ENCODE measurements at places on chromosomes 6 and 20.

GRCh38 chr6:113089056-113089455 is 741.9 kb downstream of the RFPL4B start:
- DNase-seq, result no peak

- DNase-seq, result peak; percentile 88
Measured at GRCh38 chr6:44489910-44490604, 102.6 kb downstream of the CDC5L start.

DNA sequence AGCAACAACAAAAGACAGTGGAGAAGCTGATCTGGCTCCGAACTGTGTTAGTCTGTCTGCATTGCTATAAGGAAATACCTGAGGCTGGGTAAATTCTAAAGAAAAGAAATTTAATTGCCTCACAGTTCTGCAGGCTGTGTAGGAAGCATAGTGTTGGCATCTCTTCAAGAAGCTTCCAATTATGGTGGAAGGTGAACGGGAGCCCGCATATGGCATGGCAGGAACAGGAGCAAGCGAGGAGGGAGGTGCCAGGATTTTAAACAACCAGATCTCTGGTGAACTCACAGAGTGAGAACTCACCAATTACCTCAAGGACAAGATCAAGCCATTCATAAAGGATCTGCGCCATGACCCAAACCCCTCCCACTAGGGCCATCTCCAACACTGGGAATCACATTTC is 293.5 kb downstream of the SMOC2 start:
- no peak for DNase-seq

GRCh38 chr6:157258878-157259277 is 64.4 kb downstream of the TMEM242 start:
- no peak for DNase-seq

GRCh38 chr6:149453597-149454345 is 31.0 kb downstream of the ZC3H12D start:
- no peak for DNase-seq

- no peak for DNase-seq
Measured at GRCh38 chr20:16005915-16006493, 567.2 kb downstream of the KIF16B start.

GRCh38 chr20:45583502-45583901 is 4.4 kb upstream of the WFDC8 start:
- no peak for DNase-seq

DNA sequence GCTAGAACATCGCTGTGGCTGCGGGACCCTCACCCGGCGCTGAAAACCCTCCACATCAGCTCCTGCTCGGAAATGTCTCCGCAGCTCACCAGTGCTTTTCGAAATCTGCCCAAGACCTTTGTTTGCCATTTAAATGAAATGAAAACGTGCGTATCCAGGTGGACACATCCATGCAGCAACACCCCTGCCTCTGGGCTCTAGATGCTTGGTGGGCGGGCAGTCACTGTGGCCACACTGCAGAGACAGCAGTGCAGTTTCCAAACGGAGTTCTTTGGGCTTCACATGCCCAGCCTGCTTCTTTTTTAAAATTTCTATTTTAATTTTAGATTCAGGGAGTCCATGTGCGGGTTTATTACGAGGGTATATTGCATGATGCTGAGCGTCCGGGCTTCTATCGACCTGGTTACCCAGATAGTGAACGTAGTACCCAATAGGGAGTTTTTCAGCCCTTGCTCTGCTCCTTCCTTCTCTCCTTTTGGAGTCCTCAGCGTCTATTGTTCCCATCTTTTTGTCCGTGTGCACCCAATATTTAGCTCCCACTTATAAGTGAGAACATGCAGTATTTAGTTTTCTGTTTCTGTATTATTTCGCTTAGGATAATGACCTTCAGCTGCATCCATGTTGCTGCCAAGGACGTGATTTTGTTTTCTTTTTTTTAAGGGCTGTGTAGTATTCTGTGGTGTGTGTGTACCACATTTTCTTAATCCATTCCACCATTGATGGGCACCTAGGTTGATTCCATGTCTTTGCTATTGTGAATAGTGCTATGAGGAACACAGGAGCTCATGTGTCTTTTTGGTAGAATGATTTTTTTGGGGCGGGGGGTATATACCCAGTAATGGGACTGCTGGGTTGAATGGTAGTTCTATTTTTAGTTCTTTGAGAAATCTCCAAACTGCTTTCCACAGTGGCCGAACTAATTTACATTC is 4.8 kb upstream of the TUBB2B start:
- no peak for DNase-seq

- DNase-seq, result no peak
Measured at GRCh38 chr20:9927224-9927623, 88.3 kb upstream of the PAK5 start.

DNA sequence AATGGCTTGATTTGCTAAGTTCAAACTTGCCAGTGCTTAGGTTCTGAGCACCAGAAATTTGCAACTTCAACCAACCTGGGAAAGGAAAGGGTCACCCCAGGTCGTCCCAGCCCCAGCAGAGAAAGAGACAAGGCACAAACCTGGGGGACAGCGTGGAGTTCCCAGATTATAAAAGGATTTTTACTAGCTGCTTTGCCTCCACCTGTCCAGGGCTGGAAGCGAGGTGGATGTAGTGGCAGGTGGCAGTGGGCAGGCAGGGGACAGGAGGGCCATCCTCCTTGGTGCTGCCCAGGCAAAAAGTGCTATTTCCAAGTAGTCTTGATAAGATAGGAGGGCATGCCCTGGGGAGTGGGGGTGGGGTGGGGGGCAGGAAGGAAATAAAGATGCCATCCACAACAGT is 4.9 kb downstream of the PAX1 start:
- DNase-seq, result no peak

- no peak for DNase-seq
Measured at GRCh38 chr20:17985388-17986018, 16.7 kb downstream of the MGME1 start.

- DNase-seq, result no peak
Measured at GRCh38 chr6:128617285-128617684, 96.9 kb upstream of the PTPRK start.

- no peak for DNase-seq
Measured at GRCh38 chr20:36849333-36850065, 26.4 kb upstream of the TLDC2 start.

DNA sequence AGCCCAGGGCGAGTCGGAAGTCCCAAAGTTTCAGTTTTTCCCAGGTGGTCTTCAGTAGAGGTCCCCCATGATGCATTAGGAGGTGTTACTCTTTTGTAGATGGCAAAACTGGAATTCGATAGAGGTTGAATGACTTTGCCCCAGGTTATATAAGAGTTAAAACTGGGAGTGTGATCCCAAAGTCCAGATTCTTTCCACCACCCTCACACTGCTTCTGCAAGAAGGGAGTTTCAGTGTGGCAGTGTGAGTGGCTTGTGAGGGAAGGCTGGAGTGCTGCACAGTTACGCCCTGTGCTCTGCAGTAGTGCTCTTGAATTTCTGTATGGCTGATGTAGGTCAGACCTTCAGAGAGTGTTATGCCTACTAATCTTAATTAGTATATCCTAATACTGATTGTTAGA is 29.8 kb downstream of the NDUFAF5 start:
- no peak for DNase-seq

DNA sequence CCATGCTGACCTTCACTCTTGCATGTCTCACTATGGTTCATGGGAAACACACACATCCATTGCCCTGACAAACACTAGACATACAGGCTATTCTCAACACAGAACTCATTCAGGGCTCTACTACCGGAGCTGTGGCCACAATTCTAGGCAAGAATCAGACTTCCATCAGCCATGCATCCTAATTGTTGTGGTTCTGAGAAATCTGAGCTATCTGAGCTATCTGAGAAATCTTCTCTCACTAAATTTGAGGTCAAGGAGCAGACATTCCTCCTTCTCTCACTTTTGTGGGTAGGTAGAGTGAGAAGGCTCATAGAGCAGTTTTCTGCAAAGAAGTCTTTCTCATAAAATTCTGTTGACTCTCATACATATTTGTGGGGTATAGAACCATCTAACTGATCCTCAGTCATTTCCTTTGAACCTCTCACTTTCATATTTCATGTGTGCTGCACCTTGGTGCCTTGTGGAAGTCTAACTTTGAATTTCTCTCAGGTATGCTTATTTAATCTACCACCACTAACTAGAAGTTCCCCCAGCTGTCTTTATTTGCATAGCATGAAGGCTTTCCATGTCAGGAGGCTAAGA is 43.6 kb downstream of the ADGRF1 start:
- DNase-seq, result no peak

DNA sequence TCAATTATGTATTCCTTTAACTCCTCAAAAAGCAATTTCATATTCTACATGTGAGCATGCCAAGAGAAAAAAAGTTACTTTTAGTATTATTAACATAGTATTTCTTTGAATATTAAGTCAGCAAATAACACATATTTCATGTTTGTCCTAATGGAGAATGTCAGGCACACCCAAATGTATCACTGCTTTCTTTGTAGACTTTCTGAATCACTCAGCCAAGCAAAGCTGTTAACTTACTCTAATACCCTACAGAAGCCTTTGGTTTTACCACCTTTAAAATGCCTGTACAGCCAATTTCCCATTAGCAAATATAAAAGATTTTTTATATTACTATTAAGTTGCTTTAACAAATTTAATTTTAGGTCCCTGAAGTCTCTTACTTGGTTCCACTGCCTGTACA is 23.8 kb downstream of the FRK start:
- DNase-seq, result no peak

DNA sequence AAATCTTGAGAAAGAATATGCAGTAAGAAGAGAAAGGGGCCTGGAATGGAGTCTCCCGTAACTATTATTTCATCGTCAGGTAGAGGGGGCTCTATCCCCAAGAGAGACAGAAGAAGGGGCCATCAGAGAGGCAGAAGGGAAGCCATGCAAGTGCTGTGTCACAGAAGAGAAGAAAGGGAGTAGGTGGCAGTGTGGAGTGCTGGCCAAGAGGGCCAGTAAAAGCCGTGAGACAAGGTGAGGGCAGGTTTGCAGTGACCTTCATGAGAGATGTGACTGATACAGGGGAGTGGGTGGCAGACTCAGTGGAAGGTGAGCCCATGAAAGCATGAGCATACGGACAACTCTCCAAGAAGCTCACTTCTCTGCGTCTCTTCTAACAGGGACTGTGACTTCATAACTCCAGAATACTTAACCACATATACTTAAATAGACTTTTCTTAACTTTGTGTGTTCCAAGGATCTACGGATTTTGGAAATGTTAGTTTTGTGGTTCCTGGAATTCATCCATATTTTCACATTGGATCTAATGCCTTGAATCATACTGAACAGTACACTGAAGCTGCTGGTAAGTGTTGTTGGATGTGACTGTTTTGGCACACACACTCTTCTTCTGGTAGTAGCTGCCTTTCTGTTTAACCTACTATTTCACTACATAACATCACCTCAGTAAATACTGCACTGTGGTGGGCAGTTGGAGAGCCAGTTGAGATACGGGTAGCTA is 15.6 kb downstream of the PM20D2 start:
- no peak for DNase-seq

DNA sequence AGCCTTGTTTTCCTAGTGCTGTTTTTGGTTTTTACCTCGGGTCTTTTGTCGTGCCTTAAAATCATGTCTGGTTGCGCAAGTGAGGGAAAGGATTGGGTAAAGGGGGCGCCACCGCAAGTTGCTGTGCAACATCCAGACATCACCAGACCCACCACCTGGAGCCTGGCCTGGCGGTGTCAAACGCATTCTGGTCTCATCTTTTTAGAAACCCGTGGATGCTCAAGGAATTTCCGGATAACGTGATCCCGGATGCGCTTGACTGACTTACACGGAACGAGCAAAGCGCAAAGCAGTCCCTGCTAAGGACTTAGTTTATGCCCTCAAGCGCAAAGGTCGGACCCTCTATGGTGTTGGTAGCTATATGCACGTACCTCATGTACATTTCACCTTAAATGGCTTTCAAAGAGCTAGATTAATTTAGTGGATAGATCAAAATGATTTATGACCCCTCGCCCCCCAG is 105.2 kb downstream of the OR2B2 start:
- no peak for DNase-seq

GRCh38 chr20:2739042-2739398 is 46.4 kb downstream of the EBF4 start:
- DNase-seq, result no peak

GRCh38 chr6:20879526-20879925 is 345.3 kb downstream of the CDKAL1 start:
- DNase-seq, result no peak

- DNase-seq, result no peak
Measured at GRCh38 chr6:56241124-56241802, 6.1 kb downstream of the COL21A1 start.

DNA sequence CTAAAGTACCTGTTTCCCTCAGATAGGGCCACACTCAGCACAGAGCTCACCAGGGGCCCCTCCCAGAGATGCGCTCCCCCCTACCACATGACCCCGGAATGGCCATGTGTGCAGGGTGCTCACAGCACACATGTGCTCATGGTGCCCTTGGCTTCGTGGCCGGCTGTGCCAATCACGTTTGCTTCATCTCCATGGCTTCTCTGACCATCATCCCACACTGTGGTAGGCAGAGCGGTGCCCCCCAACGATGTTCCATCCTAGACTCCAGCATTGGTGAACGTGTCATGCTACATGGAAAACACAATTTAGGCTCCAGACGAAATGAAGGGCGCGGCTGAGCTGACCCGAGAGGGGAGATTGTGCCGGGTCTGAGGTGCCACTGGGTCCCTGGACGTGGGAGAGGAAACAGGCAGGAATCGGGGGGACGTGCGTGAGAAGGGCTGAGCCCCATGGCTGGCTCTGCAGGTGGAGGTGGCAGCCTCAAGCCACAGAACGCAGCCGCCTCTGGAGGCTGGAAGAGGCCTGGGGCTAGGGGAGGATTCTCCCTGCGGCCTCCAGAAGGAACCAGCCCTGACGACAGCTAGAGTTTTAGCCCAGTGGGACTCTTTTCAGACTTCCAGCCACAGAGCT is 126.5 kb downstream of the DLL1 start:
- DNase-seq, result no peak

GRCh38 chr20:16556301-16556700 is 16.9 kb downstream of the KIF16B start:
- no peak for DNase-seq

DNA sequence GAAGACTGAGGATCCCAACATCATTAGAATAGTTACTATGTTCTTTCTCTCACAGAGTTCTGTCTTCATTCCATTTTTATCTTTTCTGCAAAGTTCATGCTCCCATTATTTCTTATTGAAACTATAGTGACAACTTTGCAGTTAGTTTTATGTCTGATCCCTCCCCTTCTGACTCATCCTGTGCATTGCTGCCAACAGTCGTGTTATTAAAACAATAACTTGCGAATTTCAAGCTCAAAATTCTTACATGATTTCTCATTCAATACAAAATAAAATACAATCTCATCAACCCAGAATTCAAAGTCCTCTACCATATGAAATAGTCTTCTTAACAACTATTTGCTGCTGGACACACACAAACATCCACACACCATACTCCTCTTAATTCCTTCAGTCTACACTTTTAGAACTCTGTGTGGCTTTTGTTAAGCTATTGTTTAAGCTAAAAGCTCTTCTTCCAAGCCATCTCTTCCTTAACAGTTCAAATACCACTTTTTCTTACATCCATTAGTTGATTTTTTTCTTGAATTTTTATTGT is 261.4 kb upstream of the IRAK1BP1 start:
- DNase-seq, result peak; percentile 74

DNA sequence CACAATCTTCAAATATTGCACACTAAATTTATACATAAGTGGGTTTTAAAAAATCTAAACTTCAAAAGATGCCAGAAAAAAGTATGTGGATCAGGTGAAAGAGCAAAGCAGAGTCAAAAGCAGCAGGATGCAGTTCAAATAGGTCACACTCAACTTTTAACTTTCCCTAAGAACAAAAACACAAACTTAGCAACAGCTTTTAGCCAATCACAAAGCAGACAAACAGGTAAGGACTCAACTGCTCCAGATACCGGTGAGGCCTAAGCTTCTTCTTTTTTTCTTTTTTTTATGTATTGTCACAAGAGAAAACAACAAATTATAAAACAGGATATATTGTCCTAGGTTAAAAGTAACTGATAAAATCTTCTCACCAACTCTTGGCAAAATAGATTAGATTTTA is 74.7 kb downstream of the SESN1 start:
- DNase-seq, result no peak
